Panc1 (cell line): ENCODE measurements at places on chromosomes 12 and 14.

- no peak for DNase-seq
Measured at GRCh38 chr12:89212339-89212771, 139.9 kb downstream of the DUSP6 start.

DNA sequence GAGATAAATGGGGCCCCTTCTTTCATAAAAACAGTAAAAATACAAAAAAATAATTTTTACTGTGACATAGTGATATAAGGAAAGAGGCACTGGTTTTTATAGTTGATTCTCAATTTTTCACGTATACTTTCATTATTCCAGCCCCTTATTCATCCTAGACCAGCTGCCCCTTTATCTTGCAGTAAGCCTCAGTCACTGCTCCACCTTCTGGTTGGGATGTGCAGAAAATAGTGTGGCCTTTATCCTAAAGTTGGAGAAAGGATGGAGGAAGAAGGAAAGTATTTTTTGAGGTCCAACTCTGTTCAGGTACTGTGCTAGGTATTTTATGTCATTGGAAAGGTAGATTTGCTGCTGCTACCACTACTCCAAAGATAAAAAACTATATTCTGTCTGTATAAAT, 172.7 kb downstream of the ANO6 start:
- DNase-seq, result no peak

GRCh38 chr14:89331398-89331797, 85.6 kb downstream of the FOXN3 start:
- no peak for DNase-seq

DNA sequence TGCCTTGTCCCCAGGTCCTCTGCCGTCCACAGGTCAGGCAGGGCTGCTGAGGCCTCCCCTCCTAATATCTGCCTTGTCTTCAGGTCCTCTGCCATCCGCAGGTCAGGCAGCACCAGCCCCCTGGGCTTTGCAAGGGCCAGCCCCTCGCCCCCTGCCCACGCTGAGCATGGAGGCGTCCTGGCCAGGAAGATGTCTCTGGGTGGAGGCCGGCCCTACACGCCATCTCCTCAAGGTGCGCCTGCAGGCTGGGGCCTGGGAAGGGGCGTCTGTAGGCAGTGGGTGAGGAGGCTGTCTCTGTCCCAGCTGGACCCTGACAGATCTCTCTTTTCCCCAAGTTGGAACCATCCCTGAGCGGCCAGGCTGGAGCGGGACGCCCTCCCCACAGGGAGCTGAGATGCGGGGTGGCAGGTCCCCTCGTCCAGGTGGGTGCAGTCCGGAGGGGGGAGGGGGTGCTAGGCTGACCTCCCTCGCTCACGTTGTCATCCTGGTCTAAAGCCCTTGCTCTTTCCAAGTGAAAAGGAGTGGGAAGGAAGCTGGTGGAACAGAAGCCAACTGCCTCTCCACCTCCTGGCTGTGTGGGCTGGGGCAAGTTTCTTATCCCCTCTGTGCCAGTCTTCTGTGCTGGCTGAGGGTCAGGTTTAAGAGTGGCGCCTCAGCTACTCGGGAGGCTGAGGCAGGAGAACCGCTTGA, 13.9 kb upstream of the PUS1 start:
- no peak for DNase-seq

DNA sequence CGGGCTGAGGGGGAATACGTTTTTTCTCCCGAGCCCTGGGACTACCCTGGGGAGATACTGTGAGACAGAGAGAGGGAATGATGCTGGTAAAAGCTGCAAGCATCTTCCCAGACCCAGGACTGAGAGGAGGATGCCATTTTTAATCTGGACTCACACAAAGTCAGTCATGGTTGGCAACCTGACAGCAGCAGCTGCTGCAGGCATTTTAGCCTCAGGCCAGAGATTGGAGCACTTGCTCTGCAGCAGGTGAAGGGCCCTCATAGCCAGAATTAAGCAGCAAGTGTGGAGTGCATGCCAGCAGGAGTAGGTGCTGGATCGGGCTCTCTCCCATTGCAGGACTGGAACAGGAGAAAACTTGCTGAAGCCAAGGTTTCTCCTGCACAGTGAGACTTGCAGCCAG, 361.1 kb upstream of the CLEC14A start:
- DNase-seq, result no peak
